Stimulated activated CD4-positive, alpha-beta T cell treated with anti-CD3 and anti-CD28 coated beads, Interleukin-2, amount 100 ng/mL, for 4 hours (primary cell): ENCODE measurements at places on chromosomes 3 and 15.

DNA sequence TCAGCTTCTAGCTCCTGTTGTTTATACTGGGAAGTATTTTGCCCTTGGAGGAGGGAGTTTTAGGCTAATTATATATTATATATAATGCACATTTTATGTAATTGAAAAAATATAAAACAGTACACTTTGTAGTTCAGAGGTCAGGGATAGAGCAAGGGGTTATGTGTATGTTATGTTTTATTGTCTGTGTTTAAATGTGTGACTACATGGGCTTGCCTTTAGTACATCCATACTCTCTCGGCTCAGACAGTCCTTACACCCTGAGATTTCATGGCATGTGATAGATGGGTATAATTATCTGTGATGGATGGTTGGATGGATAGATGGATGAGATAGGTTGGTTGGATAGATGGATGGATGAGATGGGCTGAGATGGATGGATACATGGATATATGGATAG lies 17.4 kb upstream of the ST3GAL6 start:
- no peak for DNase-seq

DNA sequence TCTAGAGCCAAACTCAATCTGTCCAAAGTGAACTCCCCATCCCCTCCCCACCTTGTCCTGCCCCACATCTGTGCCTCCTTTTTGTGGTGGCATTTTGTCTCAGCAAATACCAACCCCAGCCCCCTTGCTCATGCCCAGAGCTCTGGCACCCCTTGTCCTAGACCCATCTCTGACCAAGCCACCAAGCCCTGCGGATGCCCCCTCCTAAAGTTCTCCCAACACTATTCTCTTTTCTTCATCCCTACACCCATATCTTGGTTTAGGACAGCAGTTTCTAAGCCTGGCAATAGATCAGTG lies 17.7 kb downstream of the ACAA1 start:
- DNase-seq = no peak

DNA sequence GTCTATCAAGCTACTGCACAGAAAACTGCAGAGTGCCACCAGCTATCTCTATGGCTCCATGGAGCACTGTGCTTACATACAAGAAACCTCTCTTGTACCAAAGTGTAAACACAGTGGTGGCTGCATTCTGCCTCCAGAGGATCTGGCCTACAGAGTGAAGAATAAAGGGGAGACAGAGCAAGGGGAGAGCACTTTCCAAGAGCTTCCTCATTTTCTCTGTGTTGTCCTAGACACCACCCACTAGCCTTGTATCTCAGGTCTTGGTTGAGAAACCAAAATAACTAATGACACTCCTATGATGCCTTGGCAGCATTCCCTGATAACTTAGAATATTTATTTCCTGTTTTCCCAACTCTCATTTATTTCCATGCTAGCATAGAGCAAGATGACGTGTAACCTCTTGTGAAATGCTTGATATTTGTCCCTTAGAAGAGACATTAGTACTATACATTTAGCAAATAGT lies 56.9 kb upstream of the PHLDB2 start:
- DNase-seq = no peak

GRCh38 chr3:67901681-67902080 lies 247.3 kb upstream of the SUCLG2 start:
- no peak for DNase-seq

GRCh38 chr15:48250640-48251076 lies 44.6 kb downstream of the SLC12A1 start:
- DNase-seq = no peak

GRCh38 chr3:109413049-109413448 lies 75.7 kb upstream of the DPPA4 start:
- DNase-seq = no peak

GRCh38 chr3:52846432-52846965 lies 11.7 kb upstream of the MUSTN1 start:
- DNase-seq = no peak

DNA sequence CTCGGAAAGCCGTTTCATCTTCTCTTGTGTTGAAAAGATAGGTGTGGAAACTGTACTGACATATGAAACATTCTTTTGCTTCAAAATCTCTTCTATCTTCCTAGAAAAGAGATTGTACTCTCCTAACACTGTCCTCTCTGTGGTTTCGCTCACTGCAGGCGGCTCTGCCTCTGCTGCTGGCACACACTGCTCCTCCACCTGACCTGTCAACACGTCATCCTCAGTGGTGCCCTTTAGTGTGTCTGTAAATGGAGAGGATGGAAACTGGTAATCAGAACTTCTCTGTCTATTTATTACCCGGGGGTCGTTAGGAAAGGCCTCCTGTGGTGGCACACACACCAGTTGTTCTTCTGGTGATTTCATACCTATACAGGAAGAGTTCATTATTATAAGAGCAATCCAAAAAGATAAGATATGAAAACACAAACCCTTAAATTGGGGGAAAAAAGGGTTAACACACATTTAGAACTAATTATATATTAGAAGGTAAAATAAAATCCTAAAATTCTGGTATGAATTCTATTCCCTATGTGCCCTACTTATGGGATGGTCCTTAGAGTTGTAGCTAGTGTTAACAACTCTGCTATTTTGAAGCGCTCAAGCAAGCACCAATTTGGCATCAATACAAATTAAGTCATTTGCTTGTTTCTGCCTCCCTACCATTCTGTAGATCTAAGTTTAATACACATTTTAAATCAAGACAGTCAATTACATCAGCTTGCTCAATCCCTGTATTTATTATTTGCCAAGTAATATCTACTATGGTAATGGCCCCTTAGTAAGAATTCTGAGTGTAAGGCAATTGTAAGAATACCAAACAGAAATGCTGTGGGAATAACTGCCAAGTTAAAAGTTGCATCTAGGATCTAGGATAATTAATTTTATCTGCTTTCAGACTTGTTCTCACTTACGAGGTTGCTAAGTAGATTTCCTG lies 49.2 kb downstream of the TASOR start:
- no peak for DNase-seq

DNA sequence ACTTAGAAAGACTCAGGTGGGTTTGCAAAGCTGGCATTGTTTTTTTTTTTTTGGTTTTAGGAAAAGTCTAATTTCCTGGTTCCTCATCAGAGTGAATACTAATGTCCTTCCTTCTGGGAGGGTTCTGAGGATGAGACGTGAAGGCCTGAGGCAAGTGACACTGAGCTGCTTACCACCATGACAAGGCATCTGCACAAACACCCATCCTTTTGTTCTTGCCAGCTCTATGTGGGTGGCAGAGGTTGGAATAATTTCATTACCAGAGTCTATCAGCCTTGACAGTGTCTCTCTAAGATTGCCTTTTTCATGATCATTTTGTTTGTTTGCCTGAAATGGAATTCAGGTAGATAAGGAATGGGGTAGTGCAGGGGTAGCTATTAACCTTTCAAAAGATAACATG lies 17.1 kb downstream of the RTP4 start:
- DNase-seq = no peak

- no peak for DNase-seq
Measured at GRCh38 chr15:76328958-76329357, 7.6 kb upstream of the ISL2 start.

- DNase-seq = no peak
Measured at GRCh38 chr3:11349446-11349845, 77.2 kb downstream of the ATG7 start.

GRCh38 chr3:31636049-31636448 lies 103.3 kb downstream of the STT3B start:
- no peak for DNase-seq

GRCh38 chr3:31230425-31231223 lies 302.1 kb upstream of the STT3B start:
- no peak for DNase-seq

GRCh38 chr3:195763076-195763830 lies 42.5 kb downstream of the MUC20 start:
- no peak for DNase-seq

DNA sequence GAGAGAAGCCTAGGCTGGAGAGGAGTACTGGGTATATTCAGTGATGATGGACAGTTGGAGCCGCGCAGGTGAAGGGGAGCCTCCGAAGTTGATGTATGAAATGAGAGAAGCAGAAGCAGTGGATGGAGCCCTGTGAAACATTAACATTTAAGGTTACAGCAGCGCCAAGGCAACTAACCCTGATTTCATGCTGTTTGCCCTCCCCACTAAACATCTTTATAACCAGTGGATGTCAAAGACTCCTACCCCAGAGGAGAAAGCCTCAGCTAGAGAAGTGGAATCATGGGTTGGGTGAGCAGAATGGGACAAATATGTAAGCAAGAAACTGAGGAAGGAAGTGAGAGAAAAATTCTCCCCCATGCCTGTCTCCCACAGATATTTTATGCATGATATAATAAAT lies 92.0 kb upstream of the NMNAT3 start:
- no peak for DNase-seq

- DNase-seq = no peak
Measured at GRCh38 chr15:40420071-40420713, 14.6 kb downstream of the IVD start.

DNA sequence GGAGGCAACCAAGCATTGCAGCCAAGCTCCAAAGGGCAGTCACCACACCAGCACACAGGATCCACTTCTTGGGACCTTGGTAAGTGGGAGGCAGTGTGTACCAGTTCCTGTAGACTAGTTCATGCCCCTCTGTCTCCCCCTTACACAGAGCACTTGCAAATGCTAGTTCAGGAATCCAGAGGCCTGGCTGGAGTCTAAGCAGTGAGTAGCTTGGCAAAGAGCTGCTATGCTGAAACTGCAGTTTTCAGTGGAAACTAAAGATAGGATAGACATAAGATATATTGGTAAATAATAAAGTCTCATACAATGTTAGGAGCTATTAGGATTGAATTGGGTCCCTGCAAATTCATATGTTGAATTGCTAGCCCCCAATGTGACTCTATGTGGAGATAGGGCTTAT lies 13.9 kb upstream of the SLC41A3 start:
- DNase-seq = no peak

- no peak for DNase-seq
Measured at GRCh38 chr15:32959077-32959476, 235.4 kb downstream of the FMN1 start.

DNA sequence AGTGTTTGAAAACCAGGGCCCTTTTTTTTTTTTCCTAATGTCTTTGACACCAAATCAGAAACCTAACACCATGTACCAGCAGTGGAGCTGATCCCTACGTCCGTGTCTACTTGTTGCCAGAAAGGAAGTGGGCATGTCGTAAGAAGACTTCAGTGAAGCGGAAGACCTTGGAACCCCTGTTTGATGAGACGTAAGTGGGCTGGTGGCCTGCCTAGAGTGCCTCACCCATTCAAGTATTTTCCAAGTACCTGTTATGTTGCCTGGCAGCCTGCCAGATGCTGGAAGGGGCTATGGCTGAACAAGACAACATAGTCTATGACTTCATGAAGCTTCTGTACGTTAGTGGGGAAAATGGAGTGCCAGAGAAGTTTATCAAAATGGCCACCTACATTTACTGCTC lies 39.7 kb downstream of the ESYT3 start:
- no peak for DNase-seq

- no peak for DNase-seq
Measured at GRCh38 chr3:178342111-178342510, 194.1 kb upstream of the KCNMB2 start.

DNA sequence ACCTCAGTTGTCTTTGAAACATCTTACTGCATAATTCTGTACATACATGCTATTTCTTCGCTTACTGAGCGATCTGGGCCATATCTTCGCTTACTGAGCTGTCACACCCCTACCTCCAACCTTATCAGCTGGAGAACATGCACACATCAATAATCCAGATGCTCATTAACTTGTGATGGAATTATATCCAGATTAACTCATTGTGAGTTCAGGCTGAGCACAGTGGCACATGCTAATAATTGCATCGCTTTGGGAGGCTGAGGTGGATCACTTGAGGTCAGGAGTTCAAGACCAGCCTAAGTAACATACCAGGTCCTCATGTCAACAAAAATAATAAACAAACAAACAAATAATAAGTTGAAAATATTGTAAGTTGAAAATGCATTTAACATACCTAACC lies 19.3 kb upstream of the ANXA2 start:
- DNase-seq = no peak

DNA sequence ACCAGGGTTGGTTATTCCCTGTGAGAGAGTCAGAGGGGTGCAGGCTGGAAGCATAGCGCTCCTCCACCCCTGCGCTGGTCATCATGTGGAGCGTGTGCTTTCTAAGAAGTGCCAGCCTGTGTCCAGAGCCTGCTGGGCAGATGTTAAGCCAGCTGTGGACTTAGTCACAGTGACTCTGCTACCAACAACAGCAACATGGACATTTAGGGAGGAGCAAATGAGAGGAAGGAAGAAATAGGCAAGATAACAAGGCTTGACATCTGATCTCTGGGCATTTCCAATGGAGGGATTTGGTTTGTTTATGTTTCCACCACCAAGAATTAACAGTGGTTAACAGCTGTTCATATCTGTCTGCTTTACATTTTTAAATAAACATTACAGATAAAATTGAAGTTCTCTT lies 36.4 kb upstream of the MYZAP start:
- DNase-seq = no peak

DNA sequence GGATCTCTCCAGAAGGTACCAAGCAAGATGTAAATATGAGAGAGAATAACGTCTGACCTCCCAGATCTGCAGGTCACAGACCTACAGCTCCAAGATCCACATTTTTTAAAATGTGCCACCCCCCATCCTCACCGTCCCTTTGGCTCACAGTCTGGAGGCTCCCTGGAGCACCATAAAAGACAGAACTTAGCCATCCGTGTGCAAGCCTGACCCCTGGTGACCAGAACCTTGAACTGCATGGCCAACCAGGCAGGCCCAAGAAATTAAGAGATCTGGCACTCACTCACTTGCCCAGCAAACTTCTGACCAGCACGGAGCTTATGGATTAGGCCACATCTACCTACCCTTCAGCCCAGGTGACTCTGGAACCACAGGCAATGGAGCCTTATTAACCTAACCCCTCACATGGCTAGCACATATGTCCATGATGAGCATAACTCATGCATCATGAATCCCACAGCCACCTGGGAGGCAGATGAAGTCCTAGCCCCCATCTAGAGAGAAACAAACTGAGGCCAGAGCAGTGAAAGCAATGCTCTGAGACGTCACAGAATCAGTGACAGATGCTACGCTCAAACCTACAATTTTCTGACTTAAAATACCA lies 275.3 kb downstream of the UACA start:
- peak; percentile 51 for DNase-seq

DNA sequence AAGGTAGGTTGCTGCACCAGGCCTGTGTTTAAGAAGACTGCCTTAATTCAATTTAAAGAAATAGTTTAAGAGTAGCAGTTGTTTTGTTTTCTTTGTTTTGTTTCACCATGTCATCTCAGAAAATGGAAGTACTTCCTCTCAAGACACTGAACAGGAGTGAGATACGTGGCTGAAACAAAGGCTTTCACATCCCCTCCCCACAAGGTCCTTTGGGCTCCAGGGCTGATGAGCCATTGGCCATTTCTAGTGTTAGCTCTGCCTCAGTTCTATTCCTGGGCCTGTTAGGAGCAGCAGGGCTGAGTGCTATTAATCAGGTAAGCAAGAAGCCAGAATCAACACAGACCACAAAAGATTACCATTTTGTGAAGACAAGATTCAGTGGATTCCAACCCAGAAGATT lies 132.8 kb downstream of the KCNAB1 start:
- DNase-seq = no peak

DNA sequence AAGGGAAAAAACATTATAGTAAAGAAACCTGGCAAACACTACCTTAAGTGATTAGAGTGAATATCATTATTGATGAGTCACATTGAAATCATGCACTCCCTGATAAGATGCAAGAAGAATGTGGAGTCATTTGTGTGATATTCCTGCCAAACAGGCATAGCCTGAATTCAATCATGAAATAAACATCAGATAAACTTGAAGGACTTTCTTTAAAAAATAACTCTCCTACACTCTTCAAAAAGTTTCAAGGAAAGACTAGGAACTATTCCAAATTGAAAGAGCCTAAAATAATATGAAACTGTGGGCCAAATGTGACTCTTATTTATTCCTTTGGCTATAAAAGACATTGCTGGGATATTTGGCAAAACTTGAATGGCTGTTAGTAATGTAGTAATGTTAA lies 625.7 kb upstream of the LMCD1 start:
- DNase-seq = no peak
